AG20443 (cell line): ENCODE measurements at places on chromosomes 7 and 10.

- no peak for DNase-seq
Observed at GRCh38 chr7:71237945-71238344, 106.0 kb downstream of the GALNT17 start.

DNA sequence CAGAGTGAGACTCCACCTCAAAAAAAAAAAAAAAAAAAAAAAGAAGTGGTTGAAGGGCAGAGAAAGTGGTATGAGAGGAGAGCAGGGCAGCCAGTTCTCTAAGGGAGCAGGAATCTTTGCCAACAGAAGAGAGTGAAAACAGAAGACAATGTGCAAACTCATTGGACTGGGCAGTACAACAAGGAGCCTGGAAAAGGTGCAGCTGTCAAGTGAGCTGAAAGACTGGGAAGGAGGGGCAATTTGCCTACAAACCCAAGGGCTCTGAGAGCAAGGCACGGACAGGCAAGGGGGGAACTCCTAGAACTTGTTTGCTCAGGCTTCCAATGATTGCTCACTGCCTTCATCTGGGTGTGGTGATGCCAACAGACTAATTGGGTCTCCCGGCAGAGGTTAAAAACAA is 9.5 kb downstream of the ACTR1A start:
- no peak for DNase-seq

- DNase-seq, result no peak
Observed at GRCh38 chr10:127048630-127049029, 143.4 kb downstream of the DOCK1 start.

DNA sequence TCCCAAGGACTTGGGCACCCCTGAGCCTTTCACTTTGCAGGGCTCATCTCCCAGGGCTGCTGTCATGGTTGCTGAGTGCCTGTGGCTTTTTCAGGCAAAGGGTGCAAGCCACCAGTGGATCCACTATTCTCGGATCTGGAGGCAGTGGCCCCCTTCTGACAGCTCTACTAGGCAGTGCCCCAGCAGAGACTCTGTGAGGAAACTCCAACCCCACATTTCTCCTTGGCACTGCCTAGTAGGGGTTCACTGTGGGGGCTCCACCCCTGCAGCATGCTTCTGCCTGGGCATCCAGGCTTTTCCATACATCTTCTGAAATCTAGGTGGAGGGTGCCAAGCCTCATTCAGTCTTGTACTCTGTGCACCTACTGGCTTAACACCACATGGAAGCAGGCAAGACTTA is 675.0 kb upstream of the MBL2 start:
- no peak for DNase-seq

DNA sequence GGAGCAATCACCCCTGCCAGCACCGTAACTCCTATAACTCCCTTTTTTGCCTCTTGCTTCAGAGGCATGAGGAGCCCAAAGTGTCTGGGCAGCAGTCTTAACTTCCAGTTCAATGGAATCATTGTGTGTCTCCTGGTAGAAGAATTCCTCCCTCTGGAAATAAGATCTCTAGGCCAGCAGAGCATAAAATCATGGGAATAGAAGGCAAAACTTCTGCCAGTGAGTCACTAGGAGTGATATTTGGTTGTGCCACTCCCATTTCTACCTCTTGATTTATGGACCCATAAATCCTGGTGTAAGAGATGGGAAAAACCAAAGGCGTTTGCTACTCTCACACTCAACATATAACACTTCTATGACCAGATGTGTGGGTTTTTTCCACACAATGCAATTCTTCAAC is 104.9 kb upstream of the FAM180A start:
- DNase-seq, result peak; percentile 44

DNA sequence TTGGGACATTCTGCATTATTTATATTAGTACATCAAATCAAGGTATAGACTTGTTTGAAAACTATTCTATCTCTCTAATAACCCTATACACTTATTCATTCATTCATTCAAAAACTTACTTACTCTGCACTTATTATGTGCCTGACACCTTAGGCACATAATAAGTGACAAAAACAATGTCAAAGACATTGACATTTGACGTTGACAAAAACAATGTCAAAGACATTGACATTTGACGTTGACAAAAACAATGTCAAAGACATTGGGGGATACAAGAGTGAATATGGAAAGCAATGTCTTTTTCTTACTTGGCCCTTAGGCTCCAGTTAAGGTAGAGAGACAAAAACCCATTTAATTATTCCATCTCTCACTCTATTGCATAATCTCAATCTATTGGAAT is 116.0 kb downstream of the CNTNAP2 start:
- DNase-seq, result no peak

DNA sequence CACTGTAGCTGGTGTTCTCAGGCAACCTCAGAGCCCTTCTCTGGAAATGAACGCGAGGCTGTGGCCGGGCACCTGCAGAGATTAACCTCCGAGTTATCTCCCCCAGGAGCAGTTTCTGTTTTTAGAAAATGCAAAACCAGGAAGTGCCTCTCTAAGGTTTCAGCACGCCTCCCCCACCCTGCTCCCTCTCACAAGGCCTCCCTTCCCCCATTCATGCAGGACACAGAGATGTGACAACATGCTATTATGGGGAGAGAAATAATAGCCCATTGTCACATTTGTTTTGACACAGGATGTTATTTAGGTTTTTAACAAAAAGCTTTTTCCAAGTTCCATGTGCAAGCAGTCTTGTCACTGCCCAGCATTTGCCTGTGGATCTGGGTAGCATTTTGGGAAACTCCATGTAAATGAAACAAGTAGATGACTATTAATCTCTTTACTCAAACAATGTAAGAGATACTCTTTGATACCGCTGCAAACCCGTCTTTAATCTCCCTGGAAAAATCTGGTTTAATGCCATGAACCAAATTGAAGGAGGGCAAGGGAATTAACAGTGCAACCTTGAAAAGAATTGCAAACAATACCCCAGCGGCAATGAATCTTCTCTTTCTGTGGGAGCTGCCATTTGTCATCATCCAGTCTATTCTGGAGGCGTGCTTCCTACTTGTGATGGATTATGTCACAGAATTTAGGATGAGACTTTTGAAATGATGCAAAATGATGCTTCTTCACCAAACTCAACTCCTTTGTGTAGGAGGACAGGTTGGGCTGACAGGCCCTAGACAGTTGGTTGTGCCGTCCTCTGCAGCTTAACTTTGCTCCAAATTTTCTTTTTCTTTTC is 86.5 kb upstream of the NMT2 start:
- no peak for DNase-seq

GRCh38 chr7:97005183-97006054 is at the start of gene DLX6:
Gene DLX6, plus strand, starts transcription at chr7:97005553. Its CDS starts 425 bp downstream, at chr7:97005978.
- DNase-seq, result peak; percentile 48

DNA sequence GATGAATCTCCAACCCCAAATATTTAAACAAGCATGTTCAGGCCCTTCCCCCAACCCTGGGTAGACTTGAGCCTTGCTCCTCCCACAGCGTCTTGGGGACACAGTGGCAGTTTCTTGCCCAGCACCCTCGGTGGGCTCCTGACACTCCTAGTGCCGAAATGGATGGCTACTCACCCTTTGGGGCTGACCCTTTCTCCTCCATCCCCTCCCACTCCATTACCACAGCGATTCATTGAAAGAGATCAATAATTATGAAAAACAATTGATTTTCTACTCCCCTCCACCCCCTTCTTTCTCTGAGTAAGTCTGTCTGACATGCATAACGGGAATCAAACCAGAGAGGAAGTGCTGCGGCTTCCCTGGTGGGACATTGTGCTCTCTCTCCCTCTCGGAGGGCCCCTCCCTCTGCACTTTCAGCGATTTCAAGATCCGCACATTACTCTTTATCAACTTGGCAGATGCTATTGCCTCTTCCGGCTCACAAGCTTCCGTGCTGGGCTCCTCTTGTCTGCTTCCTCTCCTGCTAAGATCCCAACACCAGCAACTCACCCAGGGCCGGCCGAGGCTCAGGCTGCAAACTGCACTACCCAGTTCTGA is 79.0 kb upstream of the PLXNA4 start:
- DNase-seq, result peak; percentile 41

DNA sequence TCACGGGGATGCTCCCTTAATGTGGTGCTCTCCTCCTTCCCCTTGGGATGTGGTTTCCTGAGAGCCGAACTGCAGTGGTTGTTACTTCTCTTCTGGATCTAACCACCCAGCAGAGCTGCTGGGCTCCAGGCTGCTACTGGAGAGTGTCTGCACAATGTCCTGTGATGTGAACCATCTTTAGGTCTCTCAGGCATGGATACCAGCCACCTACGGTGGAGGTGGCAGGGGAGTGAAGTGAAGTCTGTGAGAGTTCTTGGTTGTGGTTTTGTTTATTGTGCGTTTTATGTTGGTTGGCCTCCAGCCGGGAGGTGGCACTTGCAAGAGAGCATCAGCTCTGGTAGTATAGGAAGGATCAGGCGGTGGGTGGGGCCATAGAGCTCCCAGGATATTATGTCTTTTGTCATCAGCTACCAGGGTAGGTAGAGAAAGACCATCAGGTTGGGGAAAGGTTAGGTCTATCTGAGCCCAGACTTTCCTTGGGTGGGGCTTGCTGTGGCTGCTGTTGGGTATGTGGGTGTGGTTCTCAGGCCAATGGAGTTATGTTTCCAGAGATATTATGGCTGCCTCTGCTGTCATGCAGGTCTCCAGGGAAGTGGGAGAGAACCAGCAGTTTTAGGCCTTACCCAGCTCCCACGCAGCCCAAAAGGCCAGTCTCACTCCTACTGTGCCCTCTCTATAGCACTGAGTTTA is 87.9 kb downstream of the KIF20B start:
- no peak for DNase-seq

GRCh38 chr7:30309842-30310435 is 25.5 kb downstream of the ZNRF2 start:
- no peak for DNase-seq

GRCh38 chr10:60901561-60902235 is 42.3 kb downstream of the RHOBTB1 start:
- DNase-seq, result no peak

DNA sequence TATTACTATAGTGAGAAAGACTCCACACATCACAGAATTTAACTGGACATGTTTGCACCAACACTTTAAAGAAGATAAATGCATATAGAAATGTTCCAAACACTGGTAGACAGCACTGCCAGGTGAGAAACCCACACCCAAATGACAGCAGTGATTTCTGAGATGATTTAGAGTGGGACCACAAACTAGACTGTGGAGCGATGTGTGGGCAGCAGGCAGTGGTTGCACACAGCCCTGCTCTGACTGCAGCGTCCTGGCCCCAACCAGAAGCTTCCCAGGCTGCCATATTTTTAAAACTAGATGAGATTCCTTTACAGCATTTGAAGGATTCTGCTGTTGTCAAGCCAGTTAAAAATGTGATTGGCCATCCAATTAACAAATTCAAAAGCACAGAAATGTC is 47.7 kb upstream of the COMMD3 start:
- no peak for DNase-seq

- DNase-seq, result no peak
Observed at GRCh38 chr10:60726257-60726656, 52.0 kb upstream of the CDK1 start.

DNA sequence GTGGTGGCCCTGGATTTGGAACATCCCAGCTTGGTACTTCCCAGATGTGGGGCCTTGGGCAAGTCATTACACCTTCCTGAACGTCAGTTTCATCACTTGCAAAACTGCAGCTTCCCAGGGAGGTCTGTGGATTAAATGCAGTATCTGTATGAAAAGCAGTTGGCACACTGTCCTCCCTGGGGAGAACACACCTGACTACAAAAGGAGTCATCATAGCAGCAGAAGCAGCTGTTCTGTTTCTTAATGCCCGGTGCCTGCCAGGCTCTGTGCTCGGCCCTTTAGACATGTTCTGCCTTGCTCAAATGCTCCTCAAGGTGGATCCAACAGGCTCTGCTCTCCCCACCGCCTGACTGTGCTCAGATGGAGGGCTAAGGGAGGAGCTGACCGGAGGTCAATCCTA is 31.0 kb downstream of the CDCA7L start:
- DNase-seq, result no peak

- no peak for DNase-seq
Observed at GRCh38 chr7:45570797-45571196, 3.4 kb upstream of the ADCY1 start.

GRCh38 chr7:3194501-3195141 is 106.4 kb upstream of the SDK1 start:
- DNase-seq, result no peak

DNA sequence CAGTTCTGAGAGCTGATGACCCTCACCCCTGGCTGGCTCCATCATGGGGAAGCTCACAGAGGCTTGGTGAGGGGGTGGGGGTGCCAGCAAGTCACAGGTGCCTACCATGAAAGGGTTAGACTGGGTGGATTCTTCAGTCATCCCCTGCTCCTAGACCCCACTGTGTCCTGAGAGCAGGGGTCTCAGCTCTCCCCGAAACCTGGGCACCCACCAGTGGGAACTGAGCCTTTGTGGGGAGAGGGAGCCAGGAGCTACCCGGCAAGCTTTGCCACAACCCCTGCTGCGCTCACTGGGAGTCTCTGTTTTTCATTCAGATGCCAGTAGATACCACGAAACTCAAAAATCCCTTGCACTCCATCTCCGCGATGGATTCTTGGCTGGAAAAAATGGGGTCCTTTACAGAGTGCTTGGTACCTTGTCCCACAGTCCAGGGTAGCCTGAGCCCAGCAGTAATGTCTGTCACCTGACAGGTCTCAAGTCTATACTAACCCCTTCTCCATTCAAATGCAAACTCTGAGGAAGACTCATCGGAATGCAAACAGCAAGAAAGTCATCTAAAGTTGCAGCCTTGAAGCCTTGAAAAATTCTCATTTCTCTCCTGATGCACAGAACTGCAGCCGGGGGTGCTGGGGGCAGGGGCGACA is 48.9 kb upstream of the ENO4 start:
- no peak for DNase-seq

DNA sequence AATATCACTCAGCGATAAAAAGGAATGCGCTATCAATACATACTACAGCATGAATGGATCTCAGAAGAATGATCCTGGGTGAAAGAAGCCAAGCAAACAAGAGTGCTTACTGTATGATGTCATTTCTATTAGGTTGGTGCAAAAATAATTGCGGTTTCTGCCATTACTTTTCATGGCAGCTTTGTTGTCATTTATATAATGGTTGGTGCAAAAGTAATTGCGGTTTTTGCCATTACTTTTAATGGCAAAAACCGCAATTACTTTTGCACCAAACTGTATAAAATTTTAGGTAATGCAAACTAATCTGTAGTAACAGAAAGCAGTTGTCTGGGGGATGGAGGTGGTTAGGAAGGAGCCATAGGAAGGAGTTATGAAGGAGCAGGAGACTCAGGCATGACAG is 318.3 kb upstream of the ZMIZ1 start:
- no peak for DNase-seq

- no peak for DNase-seq
Observed at GRCh38 chr7:137954614-137955013, 47.3 kb downstream of the CREB3L2 start.

DNA sequence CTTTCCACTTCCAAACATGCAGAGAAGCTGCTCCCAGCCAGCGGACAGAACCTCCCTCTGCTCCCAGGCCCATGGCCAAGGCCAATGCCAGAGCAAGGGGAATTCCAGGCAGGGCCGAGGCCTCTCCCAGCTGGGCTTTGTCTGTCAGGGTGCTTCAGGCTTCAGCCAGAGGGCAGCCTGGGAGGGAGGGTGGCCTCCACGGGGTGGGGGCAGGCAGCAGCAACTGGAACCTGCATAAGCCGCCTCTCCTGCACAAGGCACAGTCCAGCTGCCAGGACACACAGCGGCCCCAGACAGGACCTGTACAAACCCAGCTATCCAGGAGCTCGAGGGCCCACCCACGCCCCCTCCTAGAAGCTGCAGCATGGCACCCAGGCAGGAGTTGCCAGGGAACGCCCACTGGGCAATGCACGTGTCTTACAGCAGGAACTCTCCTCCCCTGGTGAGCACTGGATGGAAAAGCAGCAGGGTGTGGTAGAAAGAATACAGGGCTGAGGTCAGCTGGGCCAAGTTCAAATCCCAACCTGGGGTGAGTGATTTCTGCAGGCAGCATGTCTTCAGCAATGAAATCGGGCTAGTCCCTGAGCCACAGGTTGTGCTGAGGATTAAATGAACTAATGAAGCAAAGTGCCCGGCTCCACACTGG is 7.6 kb downstream of the FAM53B start:
- DNase-seq, result peak; percentile 45
